ENCODE measurements at places on chromosomes 13 and 19.

DNA sequence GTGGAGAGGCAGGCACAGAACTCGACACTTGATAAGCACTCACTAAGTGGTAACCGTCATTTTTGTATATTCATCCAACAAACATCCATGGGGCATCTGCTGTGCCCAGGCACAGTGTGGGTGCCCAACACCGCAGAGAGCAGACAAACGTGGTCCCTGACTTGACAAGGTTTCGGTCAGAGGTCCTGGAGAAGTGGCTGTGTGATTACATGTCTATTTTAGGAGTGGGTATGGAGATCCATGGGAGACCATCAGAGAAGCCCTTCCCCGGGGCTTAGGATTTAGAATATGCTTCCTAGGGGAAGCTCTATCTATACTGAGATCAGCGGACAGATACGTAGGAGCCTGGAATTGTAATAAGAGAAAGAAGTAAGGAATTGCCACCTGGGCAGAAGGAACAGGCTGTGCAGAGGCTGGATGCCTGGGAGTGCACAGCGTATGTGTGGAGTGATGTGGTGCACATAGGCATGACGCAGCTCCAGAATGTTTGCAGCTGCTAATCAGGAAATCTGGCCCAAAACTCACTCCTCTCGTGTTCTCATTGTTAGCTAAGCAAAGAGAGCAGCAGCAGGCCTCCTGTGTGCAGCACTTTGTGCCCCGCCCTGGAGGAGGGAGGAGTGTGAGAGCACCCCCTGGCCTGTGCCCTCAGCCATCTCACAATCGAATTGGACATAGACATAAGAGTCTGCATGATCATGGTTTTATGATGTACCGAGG, 23.0 kb upstream of the IRS2 start:
- no peak for DNase-seq

DNA sequence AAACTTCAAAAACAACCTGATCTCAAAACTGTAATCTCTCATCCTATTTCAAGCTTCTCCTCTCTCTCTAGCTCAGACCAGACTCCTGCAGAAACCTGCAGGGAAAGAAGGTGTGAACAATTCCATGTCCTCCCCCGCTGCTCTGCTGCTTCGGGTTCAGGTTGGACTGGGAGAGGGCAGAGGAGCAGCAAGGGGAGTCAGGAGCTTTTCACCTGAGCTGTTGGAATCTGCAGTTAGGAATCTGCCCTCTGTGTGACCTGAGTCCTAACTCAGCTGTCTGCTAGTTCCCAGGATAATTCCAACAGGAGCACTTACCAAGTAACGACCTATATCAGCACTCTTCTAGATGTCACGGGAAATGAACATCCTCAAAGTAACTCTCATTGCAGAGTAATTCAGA, 118.3 kb downstream of the DNAJC15 start:
- DNase-seq: no peak

DNA sequence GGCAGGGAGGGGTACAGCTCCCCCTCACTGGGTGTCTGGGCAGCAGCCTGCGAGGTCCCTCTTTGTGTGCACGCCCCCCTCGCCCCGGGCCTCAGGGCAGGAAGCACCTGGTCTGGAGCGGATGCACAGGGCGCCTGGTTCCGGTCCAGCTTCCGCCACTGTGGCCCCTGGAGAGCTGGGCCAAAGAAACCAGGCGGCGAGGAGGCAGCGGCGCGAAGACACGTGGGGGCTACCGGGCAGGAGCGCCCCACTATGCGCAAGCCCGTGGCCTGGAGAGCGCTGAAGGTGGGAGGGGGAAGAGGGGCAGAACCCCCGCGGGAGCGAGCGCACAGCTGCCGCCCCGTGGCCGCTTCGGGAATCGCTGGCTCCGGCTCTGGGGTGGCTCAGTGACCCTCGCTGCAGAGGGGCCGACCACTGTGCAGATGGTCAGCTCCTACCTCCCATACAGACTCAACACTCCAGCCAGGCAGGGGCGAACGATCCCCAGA, 1.7 kb upstream of the LYL1 start:
- DNase-seq: peak; percentile 56

DNA sequence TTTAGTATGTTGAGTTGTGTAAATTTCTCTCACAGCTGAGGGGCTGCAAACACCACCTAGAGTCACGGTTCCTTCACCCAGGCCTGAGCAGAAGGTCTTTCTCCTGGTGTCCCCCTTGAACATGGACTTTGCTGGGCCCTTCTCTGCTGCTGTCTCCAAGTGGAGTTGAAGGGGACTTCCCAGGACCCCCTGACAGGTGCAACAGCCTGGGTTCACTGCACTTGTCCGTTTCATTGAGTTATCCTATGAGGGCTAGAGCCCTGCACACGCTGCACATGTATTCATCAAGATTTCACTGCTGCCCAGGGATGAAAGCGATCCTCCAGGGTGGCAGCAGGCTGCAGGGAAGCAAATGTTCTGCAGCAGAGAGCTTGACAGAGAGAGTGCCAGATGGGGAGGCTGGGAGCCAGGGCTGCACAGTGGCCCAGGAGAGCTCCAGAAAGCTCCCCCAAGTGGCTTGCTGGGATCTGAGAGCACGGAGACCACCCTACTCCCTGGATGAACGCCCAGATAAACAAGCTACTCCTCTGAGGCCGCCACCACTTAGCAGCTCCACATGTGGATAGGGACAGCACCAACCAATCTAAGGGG, 10.3 kb downstream of the TMEM272 start:
- peak; percentile 63 for DNase-seq

- peak; percentile 7 for DNase-seq
These were observed 85.1 kb downstream of the FNDC3A start for GRCh38 chr13:49060678-49061387.

GRCh38 chr13:93388701-93389100, 162.1 kb downstream of the GPC6 start:
- DNase-seq: no peak

GRCh38 chr19:35168196-35168595, 13.7 kb downstream of the FXYD5 start:
- DNase-seq: no peak

- DNase-seq: no peak
These were observed 7.5 kb downstream of the CCDC61 start for GRCh38 chr19:46002678-46003275.

DNA sequence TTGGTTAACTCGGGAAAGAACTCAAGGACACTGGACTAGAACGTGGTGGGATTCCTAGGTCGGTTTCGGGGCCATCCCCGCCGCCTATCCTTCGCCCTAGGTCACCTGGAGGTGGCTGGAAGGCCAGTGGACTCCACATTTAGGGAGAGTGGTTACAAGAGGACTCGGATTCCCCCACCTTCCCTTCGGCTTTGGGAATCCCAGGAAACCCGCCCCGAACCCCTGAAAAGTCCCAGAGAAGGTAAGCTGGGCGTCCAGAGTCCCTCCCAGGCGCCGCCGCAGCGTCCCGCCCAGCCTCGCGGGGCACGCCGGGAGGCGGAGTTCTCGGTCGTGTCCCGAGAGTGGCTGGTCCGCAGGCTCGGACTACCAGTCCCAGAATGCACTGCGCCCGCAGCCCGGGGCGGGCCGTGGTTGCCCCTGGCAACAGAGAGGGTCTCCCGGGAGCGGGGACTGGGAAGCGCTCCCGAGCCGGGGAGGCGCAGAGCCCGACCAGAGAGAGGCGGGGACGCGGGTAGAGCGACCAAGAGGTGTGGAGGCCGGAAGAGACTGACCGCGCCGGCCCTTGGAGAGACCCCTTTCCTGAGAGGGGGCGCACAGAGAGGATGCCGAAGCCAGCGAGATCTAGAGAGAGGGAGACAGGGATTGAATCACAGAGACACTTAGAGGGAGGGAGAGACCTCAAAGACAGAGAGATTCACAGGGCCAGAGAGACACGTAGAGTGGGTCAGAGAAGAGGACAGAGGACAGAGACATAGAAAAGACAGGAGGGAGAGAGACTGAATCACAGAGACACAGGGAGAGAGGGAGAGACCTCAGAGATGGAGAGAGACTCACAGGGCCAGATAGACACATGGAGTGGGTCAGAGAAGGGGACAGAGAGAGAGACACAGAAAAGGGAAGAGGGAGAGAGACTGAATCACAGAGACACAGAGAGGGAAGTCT, 2.6 kb upstream of the PRKCG start:
- peak; percentile 93 for DNase-seq

DNA sequence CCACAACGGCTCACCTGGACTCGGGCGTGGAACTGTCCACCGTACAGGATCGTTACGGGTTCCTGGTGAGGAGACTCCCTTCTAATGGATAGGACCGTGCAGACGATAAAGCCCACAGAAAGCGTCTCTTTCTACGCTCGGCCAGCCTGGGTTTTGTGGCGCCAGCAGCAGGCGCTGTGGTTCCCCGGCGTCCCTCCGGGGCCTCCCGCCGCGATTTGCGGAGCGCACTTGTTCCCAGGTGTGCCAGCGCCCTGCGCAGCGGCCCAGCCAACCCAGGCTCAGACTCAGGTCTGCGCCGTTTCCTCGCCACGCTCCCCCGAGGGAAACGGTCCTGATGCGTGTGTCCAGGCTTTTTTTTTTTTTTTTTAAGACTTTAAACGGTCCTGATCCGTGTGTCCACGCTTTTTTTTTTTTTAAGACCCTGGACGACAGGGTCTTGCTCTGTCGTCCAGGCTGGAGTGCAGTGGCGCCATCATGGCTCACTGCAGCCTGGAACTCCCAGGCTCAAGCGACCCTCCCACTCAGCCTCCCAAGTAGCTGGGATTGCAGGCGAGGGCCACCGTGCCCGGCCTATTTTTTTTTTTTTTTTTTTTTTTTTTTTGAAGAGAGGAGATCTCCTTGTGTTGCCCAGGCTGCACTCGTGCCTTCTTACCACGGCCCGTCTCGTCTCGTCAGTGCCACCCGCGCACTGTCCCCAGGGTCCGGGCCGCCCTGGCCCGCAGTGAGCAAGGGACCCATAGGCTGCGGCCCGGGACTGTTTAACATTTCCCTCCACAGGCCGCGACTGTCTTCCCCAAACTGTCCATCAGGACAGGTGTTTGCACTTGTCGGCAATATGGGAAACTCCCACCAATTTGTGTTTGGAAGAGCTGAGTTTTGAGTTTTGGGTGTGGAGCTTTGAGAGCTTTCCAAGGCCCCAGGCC, 23.8 kb downstream of the GJA3 start:
- peak; percentile 47 for DNase-seq

GRCh38 chr13:35785576-35786303, 309.3 kb upstream of the MAB21L1 start:
- peak; percentile 82 for DNase-seq

GRCh38 chr19:40658031-40658430, 32.4 kb downstream of the NUMBL start:
- no peak for DNase-seq

- DNase-seq: peak; percentile 36
These were observed 260.0 kb downstream of the FGF14 start for GRCh38 chr13:102141625-102142472.

DNA sequence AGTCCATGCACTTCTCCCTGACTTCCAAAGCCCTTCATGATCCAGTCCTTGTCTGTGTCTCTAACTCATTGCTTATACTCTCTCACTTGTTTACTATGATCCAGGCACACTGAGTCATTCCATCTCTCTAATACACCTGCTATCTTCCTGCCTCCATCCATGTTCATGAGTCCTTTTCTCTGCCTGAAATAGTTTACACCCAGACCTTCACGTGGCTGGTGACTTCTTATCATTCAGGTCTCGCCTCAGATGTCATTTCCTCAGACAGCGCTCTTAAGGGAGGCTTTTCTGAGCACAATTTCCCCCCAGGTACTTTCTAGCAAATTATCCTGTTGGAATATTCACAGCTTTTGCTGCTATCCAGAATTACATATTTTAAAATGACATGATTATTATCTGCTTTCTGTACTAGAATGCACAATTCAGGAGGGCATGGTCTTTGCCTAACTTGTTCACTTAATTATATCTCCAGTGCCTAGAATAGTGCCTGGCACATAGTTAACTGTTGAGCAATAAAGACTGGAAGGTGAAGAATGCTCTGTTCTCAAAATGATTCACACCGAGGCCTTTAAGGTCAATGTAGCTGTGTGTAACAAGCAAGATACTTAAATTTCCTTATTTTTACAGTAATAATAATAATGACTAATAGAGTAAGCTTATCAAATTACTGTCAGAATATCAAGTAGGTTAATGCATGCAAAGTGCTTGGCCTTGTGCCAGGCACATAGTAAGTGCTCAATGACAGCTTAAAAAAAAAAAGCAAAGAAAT, 183.7 kb upstream of the SPRY2 start:
- DNase-seq: no peak

DNA sequence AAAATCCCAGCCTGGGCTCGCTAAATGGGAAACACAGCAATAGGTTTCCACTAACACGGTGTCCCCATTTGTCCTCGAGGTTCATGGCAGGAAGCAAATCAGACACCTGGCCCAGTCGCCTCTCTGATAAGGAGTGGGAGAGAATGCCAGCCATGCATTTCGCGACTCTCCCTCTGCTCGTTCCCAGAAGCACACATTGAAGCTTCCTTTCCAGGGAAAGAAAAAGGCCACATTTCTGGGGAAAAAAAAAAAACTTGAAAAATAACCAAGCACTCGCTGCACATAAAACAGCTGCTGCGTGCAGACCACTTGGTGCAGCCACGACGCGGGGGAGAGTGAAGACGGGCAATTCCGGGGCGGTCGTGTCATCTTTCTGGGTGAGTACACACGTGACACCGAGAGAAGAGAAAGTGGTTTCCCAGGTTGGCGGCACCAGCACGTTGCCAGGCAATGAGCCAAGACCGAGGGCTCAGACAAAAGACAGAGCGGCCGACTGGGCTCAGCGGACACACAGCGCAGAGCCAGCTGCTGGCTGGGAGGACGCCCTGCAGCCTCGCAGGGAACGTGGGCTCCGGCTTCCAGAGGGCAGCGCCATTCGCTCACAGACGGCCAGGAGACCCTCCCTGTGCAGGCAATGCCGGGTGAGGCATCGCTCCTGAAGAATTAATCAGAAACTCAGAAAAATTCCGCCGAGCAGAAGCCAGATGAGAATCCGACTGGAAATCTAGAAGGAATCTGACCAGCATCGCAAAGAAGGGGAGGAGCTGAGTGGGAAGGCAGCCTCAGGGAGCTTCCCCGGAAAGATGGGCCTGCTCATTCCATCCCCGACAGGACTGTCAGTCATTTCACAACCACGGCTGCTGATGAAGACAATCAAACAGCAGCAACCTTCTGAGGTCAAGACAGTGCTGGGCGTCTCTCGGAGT, 83.2 kb upstream of the IRS2 start:
- DNase-seq: no peak

GRCh38 chr13:95192998-95193397, 108.3 kb downstream of the ABCC4 start:
- no peak for DNase-seq

- peak; percentile 43 for DNase-seq
These were observed 7.8 kb downstream of the MAG start for GRCh38 chr19:35299523-35300338.

- DNase-seq: no peak
These were observed 12.7 kb downstream of the LPAR6 start for GRCh38 chr13:48400090-48400694.

DNA sequence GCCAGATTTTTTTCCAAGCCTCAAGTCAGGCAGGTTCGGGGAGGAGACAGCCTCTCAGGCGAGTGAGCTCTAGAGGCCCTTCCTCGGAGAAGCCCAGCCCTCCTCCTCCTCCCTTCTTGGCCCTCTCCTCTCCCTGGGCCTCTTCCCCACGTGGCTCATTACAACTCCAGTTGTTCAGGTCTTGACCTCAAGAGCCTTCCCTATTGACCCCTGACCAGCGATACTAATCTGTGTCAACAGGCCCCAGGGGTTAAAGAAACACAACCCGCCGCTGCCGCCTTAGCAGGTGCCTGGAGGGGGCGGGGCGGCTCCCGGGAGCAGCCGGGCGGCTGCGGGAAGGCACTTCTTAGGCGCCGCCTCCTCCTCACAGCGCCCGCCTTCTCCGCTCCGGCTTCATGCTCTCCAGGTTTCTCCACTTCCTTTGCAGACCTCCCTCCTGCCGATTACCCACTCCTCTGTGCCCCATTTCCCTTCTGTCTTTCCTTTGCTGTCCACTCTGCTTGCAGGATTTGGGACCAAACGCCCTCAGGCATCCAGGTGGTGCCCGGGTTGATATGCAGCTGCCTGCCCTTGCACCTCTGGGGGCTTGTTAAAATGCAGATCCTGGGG, 51.0 kb downstream of the LYL1 start:
- peak; percentile 89 for DNase-seq

All from NCI-H82 (cell line).